GOT3 (cell line): ENCODE measurements at places on chromosomes 6 and 20.

GRCh38 chr6:134442073-134442472, 124.2 kb upstream of the SGK1 start:
- DNase-seq = no peak

DNA sequence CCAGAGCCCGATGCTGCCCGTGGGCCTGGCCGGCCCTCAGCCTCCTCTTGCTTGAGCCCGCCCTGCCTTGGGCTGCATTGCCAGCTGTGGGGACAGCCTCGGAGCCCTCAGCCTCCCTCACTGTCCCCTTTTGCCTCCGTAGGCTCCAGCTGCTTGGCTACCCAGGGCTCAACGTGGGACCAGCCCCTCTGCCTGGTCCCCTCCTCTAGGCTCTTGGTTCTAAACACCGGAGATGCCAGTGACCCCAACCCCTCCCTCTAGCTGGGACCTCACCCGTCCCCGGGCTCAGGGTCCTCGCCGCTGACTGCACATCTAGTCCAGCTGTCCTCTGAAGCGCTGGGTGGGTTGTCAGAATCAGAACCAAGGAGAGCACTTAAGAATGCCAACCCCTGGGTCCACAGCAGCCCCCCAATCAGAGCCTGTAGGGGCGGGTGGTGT, 345.2 kb downstream of the ZFAND3 start:
- DNase-seq = no peak

DNA sequence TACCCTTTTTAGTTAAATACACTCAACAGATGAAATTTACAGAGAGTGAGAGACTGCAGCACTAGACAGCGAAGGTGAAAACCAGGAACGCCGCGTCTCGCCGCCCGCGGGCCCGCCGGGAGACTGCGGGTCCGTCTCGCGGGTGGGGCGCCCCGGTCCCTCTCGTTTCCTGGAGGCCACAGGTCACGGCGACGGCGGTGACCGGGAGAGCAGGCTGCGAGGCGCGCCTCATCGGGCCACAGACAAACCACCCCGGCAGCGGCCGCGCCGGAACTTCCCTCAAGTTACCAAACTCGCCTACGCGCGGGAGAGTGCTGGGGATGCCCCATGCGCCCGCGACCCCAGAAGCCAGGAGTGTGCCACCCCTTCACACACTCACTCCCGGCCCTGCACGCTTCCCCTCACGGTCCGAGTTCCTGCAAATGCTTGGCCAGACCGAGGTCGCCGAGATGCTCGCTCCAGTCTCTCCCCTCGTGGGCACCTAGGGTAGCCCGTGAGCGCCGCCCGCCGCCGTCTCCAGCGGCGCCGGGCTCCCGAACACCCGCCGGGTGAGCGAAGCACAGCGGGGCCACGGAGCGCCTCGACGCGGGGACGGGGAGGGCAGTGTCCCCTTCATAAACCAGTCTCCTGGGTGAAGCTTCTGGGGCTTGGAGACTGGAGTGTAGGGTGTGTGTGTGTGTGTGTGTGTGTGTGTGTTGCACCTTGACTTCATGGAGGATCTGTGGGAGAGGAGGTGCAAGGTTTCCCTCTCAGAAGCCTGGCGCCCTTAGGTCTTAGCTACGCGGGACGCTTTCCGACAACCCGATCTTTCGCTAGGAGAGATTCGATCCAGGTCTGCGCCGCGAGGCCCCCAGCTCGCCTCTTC, 1.4 kb downstream of the BACH2 start:
- no peak for DNase-seq

- DNase-seq = no peak
These were observed 35.6 kb downstream of the ARFGEF2 start for GRCh38 chr20:48957053-48957481.

- no peak for DNase-seq
These were observed 12.9 kb downstream of the IPCEF1 start for GRCh38 chr6:154343473-154344308.

DNA sequence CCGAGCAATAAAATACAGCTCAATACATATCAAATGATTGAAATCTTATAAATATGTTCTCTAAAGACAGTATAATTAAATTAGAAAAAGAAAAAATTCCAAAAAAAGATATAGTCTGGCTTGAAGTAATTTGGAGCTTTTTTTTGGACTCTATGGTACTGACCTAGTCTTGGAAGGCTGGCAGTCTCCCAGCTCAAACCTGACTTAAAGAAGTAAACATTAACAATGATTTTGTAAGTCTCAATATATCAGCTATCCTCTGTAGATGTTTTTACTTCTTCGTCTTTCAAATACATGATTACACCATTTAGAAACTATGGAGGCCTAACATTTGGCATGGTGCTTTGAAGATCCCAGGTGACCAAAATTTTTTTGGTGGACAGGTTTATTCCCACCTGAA, 14.2 kb downstream of the HINT3 start:
- no peak for DNase-seq

- DNase-seq = no peak
These were observed 61.1 kb upstream of the SNX9 start for GRCh38 chr6:157761926-157762325.

GRCh38 chr6:46291275-46291633, 120.5 kb upstream of the ENPP5 start:
- no peak for DNase-seq

DNA sequence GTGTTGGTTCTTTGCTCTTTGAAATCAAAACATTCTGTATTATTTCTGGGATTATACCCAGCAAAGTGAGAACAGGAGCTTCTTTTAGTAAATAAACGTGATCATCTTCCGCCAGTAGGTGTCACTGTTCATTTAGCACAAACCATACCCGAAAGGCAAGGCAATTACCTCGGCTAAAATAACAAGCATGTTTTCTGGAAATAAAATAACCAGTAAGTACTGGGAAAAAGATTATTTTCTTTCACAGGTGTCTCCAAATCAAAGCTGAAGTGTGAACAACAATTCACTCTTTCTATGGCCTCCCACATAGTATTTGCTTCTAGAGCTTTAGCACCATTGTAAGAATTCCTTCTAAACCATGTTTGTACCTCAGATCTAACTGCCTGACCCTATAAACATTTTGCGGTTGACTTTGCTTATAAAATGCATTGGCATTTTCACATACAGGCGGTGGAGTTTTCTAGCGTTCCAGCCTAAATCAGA, 144.6 kb upstream of the AGPAT4 start:
- no peak for DNase-seq

DNA sequence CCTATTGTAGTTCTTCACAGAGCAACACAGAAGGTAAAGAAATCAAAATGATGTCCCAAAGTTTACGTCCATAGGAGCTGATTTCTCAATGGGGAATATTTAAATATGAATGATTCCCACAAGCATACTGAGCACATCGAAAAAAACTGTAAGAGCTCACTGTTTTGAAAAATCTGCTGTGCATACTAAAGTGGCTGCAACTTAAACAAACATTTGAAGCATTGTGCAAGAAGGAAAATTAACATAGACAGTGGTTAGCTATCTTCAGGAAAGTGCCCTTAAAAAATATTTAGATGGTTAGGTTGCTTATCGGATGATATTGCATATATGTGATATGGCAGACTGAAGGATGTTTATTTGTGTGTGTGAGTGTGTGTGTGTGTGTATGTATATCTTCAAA, 747.6 kb downstream of the RFPL4B start:
- DNase-seq = no peak

DNA sequence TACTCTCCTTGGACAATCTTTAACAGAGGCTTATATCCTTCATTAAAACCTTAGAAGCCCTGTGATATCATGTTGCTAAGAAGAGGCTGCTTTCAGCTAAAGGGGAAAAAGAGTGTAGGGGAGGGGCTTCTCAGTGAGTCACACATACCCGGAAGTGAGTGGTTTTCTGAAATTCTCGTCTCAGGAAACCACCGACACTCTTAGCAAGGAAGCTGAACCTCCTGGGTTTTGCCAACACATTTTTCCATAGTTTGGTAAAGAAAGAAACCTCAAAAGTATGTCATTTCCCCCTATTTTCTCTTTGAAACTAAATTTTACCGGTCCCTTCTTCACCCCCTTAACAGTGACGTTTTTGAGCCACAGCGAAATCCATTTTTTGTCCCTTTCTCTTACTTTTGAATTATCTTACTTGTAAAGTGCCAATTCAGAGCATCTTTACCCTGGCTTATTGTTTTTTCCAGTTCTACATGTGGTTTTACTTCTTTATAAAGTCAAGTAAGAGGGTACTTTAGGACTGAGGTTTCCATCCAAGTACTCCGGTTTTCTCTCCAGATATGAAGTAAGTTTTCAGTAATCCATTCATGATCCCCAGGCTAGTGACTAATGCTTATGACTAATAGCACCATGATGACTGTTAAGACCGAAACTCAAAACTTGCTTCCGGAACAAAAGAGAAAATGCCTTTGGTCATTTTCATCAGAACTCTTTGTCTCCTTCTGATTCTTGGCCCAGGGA, 219.3 kb downstream of the ARHGAP18 start:
- no peak for DNase-seq

DNA sequence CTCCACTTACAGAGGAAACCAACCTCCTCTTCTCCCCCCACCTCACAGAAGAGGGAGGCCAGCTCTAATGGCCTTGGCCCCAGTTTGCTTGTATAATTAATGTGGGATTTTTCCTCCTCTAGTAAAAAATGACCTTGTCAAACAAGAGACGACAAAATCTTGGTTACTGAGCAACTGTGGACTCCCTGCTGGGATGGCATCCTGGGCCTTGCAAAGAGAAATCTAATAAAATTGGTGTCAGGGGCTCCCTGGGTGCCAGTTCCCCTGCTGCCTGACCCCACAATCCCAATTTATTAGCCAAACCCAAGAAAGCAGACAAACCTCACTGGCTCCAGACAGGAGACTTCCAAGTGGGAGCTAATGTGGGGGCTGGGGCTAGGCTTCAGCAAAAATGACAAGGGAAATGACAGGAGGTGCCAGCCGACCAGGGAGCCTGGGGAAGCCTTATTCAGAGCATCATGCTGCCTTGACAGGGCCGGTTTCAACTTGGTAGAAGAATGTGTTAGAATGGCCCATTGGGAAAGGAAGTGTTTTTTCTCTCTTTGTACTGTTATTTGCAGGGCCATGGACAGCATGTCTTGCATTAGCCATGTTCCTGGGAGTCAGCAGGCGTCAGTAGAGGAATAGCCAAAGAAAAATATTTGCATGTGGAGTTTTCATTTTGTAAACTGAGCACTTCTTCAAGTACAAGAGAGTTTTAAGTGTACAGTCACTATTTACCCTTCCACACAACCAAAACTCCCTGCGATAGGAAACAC, 816.9 kb downstream of the DHX35 start:
- no peak for DNase-seq
